Cerebellar nuclear complex (tissue), 1 donor: ENCODE measurements at places on chromosomes 1 and 21.

- no peak for DNase-seq
Observed at GRCh38 chr21:15015622-15016471, 49.0 kb downstream of the NRIP1 start.

DNA sequence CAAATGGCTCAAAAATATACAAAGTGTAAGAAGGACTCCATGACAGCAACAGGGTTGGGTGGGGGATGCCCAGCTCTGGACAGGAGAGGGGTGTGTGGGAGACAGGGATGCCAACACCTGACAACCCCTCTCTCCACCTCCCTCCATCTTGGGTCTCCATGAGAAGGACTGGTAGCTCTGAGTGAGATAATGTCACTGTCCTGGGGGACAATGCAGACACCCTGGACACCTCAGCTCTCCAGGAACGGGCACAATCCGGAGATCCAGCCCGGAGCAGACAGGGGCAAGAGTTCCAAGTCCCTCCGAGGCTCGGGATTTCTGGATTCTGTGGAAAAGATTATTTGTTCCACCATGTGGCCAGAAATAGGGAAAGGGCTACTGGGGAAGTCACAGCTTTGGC, 122.5 kb downstream of the GLIS1 start:
- DNase-seq, result no peak

GRCh38 chr21:35316933-35317332, 267.8 kb upstream of the RUNX1 start:
- no peak for DNase-seq

GRCh38 chr1:201480231-201481003, 11.4 kb upstream of the PHLDA3 start:
- DNase-seq, result no peak

- no peak for DNase-seq
Observed at GRCh38 chr1:167469280-167469965, 48.9 kb downstream of the CD247 start.

DNA sequence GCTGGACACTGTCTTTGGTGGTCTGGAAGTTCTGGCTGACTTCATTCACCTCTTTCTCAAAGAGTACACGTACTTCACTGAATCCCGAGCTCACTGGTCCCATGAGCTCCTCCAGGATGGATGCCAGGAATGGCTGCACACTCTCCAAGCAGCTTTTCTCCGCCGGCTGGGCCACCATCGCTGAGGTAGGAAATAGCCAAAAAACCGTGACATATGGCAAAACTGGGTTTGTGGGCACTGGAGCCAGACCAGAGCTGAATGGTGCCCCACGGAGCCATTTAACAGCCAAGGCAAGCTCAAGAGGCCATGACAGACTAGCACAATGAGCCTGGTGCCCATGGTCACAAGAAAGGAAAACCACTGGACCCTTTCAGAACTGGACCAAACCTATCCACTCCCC, 64.0 kb upstream of the EDEM3 start:
- DNase-seq, result no peak

DNA sequence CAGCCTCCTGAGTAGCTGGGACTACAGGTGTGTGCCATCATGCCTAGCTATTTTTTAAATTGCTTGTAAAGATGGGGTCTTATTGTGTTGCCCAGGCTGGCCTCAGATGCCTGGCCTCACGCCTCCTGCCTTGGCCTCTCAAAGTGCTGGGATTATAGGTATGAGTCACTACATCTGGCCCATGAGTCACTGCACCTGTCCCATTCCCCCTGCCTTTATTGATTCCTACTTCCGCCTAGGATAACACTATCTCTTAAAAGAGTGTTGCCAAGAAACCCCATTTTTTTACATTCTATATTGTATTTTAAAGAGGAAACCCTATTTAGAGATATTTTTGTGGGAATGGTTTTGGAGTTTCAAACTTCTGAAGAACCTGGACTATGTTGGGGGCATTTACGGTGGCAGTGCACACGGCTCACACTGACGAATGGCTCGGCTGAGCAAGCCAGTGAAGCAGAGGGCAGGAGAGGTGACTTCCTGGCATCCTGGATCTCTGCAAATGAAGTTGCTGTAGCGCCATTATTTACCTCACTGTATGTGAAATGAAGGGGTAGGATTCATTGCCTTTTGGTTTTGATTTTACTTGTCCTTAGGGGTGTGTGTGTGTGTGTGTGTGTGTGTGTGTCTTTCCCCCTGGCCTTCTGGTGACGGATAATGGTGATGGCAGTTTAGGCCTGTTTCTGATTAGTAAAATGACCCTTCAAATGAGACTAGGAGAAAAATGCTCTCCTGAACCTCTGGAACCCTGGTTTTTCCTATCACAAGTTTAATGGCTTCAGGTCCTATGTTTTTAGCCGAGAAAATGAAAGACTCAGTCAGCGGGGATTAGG, 22.5 kb downstream of the KIF26B start:
- DNase-seq, result no peak

DNA sequence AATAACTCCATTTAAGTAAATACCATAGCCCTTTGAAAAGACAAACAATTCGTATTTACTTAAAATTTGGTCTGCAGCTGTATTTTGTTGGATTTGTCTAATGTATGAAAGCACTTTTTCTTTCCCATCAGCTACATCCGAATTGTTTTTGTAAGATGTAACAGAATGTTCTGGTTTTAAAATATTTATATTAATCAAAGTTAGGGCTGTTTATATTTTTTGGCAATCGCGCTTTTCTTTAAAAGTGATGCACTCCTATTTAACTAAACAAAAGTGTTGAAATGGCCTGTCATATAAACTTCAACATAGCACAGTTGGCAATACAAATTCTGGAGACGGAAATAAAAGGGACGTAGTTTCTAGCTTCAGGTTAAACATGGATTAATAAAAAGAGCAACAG, 216.3 kb upstream of the ADGRL2 start:
- no peak for DNase-seq

- DNase-seq, result no peak
Observed at GRCh38 chr1:30807318-30808066, 49.9 kb upstream of the LAPTM5 start.

GRCh38 chr1:19273106-19273843, 15.3 kb downstream of the AKR7A3 start:
- no peak for DNase-seq

- DNase-seq, result no peak
Observed at GRCh38 chr1:102085896-102086295, 89.2 kb upstream of the OLFM3 start.

GRCh38 chr1:162994921-162995320, 74.2 kb upstream of the RGS4 start:
- no peak for DNase-seq

DNA sequence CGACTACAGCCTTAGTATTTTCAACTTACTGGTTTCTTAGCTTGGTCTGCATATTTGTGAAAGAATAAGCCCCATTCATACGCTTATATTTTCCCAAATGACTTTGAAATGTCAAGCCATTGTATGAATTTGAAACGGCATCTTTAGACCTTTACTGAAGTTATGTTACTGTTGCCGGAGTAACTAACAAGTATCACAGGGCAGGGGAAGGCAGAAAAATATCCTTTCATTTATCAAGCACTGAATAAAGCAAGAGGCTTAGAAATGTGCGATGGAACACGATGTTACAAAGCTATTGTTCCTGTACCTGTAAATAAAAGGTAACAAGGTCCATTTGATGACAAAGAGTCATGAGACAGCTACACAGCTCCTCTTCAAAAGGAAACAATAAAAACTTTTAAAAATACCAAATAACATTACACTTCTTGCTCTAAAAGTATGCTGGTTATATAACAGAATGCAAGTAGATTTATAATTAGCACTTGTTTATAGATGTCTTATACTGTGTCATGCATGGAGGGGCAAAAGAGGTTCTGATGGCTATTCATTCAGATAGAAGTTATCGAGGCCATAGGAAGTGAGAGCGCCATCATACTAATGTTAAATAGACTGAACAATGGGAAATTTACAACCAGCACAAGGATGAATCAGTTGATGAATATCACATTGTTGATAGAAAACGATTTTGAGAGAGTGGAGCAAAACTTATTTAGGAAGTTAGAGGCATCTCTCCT, 322.6 kb downstream of the RGS7 start:
- DNase-seq, result no peak

- no peak for DNase-seq
Observed at GRCh38 chr1:10506677-10507047, 31.9 kb downstream of the PEX14 start.

- no peak for DNase-seq
Observed at GRCh38 chr1:43921022-43921421, 12.6 kb upstream of the ARTN start.

DNA sequence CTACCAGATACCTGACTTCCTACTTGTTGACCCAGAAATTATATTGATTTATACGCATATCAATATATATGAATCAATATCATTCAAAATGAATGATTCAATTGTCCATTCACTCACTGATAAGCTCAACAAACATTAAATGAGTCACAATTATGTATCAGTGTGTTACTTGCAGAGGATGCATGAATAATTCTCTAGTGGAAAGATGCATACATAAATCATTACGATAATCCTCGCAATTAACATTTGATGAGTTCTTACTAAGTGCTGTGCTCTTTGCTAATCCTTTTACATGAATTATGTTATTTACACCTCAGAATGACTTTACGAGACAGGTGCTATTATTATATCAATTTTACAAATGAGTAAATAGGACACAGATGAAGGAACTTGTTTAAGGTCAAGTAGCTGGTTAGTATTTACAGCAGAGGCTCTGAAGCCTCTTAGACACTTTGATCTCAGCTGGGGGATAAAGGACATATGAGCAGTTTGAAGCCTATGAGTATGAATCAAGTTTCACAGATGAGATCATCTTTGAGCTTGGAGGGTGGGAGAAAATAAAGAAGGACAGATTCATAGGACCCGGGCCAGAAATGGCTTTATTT, 112.8 kb upstream of the ADAMTS5 start:
- no peak for DNase-seq

DNA sequence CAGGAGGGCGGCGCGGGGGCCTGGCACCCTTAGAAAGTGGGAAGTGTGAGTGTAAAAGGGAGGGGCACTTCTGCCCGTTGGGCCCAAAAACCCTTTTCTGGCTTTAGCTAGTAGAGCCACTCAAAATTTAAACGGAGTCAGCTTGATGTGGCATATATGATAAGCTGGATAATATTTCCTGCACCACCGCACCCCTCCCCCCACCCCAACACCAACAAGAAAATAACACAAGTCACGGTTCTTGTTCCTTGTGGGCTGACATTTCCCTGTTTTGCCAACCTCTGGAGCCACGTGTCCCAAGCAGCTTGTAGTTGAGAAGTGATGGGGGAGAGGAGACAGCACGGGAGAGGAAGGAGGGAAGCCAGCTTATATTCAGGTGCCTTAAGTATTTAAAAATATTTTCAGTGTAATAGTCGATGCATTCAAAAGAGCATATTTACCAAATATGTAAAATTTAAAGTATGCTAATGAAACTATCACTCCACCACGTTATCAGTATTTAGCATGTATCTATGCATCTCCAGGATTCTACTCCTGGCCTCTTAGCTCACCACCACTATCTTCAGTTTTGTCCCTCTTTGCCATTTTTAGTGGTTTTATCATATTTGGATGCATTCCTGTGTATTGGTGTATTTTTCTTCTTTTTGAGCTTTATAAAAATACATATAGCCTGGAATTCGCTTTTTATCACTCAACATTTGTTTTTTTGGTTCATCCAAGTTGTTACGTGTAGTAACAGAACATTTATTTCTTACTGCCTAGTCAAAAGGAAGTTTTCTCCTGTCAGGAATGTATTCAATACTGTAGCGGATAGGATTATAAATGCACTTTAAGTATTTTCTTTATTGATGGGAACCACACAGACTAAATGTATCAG, 773 bp upstream of the DDX59 start:
- no peak for DNase-seq

DNA sequence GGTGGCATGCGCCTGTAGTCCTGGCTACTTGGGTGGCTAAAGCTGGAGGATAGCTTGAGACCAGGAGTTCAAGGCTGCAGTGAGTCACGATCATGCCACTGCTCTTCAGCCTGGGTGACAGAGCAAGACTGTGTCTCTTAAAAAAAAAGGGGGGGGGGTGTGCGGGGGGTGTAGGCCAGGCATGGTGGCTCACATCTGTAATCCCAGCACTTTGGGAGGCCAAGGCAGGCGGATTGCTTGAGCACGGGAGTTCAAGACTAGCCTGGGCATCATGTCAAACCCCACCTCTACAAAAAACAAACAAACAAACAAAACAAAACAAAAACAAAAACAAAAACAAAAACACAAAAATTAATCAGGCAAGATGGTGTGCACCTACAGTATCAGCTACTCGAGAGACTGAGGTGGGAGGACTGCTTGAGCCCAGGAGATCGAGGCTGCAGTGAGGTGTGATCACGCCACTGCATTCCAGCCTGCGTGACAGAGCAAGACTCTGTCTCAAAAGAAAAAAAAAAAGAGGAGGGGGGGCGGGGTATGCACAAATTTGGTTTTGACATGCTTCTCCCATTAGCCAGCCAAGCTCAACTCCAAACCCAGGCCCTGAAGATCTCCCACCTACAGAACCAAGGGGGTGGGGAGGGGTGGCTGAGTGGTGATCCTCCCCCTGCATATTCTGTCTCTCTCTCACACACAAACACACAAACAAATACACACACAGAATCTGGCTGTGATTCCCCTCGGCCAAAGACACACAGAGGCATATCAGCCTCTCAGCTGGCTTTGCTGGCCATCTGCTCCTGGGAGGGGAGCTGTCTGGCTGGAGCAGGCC, 3.1 kb downstream of the PTAFR start:
- no peak for DNase-seq

DNA sequence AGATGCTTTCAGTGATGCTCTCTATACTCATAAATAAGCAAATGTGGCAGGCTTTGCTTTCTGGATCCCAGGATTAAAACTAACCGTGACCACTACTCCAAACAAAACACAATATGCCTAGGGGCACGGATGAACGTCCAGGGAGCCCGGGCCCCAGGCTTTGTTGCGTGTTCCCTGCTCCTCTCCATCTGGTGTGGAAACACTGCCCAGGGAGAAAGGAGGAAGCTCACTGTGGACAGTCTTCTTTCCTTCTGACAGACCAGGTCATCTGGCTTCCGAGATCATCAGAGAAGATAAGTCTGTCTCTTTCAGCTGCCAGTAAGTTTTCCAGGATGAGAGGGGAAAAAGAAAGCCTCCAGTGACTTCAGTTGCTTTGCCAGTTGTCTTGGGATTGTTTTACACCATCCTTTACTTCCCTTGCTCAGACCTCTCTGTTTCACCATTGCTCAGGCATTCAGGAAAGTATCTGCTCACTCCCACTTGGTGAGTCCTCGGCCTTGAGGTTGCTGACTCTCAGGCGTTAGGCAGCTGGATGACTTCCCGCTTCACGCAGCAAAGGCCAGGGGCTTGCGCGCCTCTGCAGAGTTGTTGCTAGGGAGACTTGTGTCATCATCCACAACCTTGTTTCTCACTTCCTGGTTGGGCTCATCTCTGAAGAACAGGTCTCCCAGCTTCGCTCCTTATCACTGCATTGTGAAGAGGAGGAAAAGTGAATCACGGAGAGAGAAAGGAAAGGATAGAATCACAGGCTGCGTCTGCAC, 20.6 kb upstream of the PGD start:
- DNase-seq, result no peak

GRCh38 chr1:115330480-115331013, 7.5 kb downstream of the NGF start:
- DNase-seq, result no peak

- DNase-seq, result no peak
Observed at GRCh38 chr1:18581420-18581880, 49.2 kb upstream of the PAX7 start.
